CD8-positive, alpha-beta memory T cell (primary cell): ENCODE measurements at places on chromosomes 5 and 9.

DNA sequence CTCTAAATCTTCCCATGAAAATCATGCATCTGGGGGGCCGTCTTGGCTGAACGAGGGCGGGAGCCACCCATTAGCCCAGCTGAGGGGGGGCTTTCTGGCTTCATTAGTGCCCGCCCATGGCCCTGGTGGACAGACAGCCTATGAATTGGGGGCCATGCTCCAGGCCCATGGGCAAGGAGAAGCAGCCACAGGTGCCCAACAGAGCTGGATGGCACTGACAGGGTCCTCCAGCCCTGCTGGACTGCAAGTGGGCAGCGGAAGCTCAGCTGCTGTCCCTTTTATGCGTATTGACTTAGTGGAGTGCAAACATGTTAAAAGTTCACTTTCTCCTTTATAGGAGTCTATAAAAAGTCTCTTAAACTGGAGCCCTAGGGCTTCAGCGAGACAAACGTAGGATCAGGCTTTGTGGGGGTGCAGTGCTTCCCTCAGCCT, 75.3 kb downstream of the MACROH2A1 start:
- no peaks in the 10 kb centered on the region for H3K27me3 ChIP-seq
- DNase-seq: no peak
- no peak overlapping the region for H3K4me3 ChIP-seq

DNA sequence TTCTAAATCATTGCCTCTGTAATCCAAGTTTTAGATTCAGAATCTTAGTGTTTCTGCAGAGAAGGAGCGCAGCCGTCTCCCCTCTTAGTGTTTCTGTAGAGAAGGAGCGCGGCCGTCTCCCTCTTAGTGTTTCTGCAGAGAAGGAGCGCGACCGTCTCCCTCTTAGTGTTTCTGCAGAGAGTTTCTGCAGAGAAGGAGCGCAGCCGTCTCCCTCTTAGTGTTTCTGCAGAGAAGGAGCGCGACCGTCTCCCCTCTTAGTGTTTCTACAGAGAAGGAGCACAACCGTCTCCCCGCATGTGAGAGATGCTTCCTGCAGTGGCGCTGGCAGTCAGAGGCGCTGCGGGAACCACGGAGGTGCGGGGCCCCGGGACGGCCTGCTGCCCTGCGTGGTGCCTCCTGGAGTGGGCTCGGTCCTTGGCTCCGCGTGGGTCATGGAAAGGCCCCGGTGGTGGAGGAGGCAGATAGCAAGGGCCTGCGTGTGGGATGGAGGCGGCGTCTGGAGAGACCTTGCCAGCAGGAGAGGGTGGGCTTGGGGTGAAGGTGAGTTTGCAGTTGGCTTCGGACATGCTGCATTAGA, 10.9 kb downstream of the CEP72 start:
- no peaks in the 10 kb centered on the region for H3K27me3 ChIP-seq
- peaks cover 6% of the 10 kb centered on the region for H3K36me3 ChIP-seq
- DNase-seq: no peak
- H3K27ac ChIP-seq: no peak overlapping the region
- H3K4me3 ChIP-seq: no peak overlapping the region

- no peaks in the 10 kb centered on the region for H3K4me1 ChIP-seq
- H3K4me3 ChIP-seq: no peak overlapping the region
- H3K36me3 ChIP-seq: no peaks in the 10 kb centered on the region
- no peak for DNase-seq
These were observed 21.0 kb downstream of the FSD1L start for GRCh38 chr9:105468875-105469274.

- no peak for DNase-seq
- H3K27ac ChIP-seq: no peak overlapping the region
- H3K4me1 ChIP-seq: peaks cover 49% of the 10 kb centered on the region
- no peak overlapping the region for H3K4me3 ChIP-seq
- H3K27me3 ChIP-seq: no peaks in the 10 kb centered on the region
These were observed 14.0 kb upstream of the PHYHD1 start for GRCh38 chr9:128906741-128907140.

DNA sequence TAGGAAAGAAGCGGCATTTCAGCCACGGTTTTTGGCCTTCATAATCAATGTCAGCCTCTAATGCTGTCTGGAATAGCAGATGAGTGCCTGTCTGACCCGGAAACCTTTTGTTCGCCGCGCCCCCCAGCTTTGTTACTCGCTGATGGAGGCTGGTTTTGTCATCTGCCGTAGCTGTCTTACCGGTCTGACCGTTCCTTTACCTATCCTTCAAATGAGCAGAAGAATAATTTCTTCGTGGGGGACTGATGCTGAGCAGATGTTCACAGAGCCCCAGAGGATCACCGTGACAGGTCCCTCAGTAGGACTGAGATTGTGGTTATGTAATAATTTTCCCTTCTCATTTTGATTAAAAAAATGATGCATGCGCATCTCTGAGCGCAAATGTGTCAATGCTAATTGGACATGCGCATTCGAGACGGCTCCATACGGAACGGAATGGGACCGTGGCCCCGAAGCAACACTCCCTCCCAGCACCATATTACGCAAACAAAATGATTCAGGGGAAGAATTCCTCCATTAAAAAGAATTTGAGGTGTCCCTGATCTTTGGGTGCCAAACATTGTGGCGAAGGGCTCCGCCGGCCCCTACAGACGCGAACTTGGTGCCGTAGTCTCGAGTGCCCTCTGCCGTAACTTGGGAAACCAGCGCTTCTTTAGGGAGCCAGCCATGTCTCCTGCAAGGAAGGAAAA, 27.6 kb downstream of the TLX3 start:
- DNase-seq: peak; percentile 8
- peak overlapping the region; percentile 26 for H3K4me3 ChIP-seq
- H3K4me1 ChIP-seq: peaks cover 9% of the 10 kb centered on the region
- no peaks in the 10 kb centered on the region for H3K36me3 ChIP-seq
- peaks cover 4% of the 10 kb centered on the region for H3K27me3 ChIP-seq
- no peak overlapping the region for H3K27ac ChIP-seq

DNA sequence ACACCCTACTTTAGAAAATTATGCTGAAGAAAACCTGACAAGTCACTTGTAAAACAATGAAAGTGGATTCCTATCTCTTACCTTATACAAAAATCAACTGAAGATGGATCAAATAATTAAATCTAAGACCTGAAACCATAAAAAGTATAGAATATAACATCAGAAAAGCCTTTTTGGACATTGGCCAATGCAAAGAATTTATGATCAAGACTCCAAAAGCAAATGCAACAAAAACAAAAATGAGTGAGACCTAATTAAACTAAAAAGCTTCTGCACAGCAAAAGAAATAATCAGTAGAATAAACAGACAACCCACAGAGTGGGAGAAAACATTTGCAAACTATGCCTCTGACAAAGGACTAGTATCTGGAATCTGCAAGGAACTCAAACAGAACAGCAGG, 303.0 kb upstream of the CDH9 start:
- H3K4me1 ChIP-seq: no peaks in the 10 kb centered on the region
- no peak for DNase-seq
- no peak overlapping the region for H3K27ac ChIP-seq
- H3K27me3 ChIP-seq: no peaks in the 10 kb centered on the region
- no peak overlapping the region for H3K4me3 ChIP-seq

DNA sequence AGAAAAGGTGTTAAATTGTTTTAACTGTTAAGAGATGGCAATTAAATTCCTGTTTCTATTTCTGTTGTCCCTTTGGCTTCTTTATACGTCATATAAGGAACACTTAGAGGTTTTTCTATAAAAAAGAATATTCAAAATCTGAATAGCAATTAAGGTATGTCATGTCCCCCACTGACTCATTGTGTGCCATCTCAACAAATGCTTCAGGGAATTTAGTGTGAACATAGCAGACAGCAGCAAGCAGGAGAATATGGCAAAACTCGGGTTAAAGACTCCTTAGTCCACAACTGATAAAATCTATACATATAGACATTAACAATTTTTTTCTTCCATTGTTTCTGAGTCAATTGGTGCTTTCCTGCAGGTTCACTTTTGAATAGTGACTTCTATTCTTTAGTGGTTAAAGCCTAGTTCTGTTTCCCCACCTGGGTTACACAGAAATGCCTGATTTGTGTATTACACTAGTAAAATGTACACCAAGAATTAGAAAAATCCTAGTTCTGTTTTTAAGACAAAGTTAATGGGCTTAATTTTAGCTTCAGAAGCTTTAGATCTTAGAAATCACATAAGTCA, 17.9 kb upstream of the RPS23 start:
- DNase-seq: no peak
- H3K27ac ChIP-seq: no peak overlapping the region
- H3K4me3 ChIP-seq: no peak overlapping the region
- no peaks in the 10 kb centered on the region for H3K27me3 ChIP-seq

DNA sequence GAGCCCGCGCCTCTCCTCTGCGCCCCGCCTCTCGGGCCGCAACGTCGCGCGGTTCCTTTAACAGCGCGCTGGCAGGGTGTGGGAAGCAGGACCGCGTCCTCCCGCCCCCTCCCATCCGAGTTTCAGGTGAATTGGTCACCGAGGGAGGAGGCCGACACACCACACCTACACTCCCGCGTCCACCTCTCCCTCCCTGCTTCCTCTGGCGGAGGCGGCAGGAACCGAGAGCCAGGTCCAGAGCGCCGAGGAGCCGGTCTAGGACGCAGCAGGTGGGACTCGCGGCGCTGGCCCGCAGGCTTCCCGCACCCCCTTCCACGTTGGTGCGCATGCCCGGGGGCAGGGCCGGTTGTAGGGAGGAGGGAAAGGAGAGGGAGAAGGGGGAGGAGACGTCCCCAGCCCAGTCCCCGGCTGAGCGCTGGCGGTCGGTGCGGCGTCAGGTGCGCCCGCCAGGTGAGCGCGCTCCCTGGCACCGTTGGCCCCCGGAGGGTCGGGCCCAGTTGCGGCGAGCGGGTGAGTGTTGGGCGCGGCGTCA, at the start of gene OCLN:
Gene OCLN (plus strand): TSS at position 400 of the 532 bp plus-strand sequence. CDS start 11,455 bp downstream, outside the sequence.
- DNase-seq: no peak
- no peaks in the 10 kb centered on the region for H3K4me1 ChIP-seq

DNA sequence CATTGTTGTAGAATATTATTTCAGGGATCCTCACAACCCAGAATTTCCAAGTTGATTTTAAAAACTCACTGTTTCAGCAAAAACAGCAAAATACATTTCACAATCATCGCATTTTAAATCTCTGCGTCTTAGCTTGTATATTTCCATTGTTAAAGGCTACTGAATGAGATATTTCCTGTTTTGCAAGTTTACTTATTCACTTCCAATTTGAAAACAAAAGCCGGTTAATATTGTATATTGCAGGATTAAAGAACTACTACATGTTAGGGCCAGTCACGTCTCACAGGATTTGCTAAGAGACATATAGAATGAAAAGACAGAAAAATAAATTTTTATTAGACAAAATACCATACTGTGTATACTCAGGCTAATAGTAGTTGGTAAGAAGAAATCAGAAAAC, 395.9 kb upstream of the CDH9 start:
- no peak overlapping the region for H3K27ac ChIP-seq
- DNase-seq: no peak

GRCh38 chr9:92140074-92140753, 25.0 kb upstream of the SPTLC1 start:
- peak; percentile 82 for DNase-seq
- H3K36me3 ChIP-seq: no peaks in the 10 kb centered on the region

DNA sequence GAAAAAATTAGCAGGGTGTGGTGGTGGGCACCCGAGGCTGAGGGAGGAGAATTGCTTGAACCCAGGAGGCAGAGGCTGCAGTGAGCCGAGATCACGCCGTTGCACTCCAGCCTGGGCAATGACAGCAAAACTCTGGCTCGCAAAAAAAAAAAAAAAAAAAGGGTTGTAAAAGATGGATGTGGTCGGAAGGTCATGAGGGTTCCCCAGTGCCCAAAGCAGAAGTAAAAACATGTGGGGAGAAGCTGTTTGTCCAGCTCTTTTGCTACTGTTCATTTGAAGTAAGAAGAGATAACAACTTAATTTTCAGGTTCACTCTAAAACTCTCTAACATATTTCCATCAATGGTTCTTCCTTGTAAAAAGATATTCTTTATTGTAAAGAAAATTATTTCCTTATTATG, 57.1 kb upstream of the GOLPH3 start:
- H3K27me3 ChIP-seq: no peaks in the 10 kb centered on the region
- no peak overlapping the region for H3K27ac ChIP-seq
- peaks cover 19% of the 10 kb centered on the region for H3K36me3 ChIP-seq
- no peak for DNase-seq
- H3K4me3 ChIP-seq: no peak overlapping the region

GRCh38 chr5:132179405-132179804, 48.2 kb downstream of the P4HA2 start:
- no peak for DNase-seq
- H3K27ac ChIP-seq: peak overlapping the region; percentile 51
- no peak overlapping the region for H3K4me3 ChIP-seq
- no peaks in the 10 kb centered on the region for H3K27me3 ChIP-seq
- H3K4me1 ChIP-seq: peaks cover 11% of the 10 kb centered on the region

- H3K4me1 ChIP-seq: no peaks in the 10 kb centered on the region
- peaks cover 44% of the 10 kb centered on the region for H3K36me3 ChIP-seq
- no peak overlapping the region for H3K4me3 ChIP-seq
- H3K27ac ChIP-seq: no peak overlapping the region
These were observed 69.3 kb downstream of the IARS1 start for GRCh38 chr9:92224177-92224576.

DNA sequence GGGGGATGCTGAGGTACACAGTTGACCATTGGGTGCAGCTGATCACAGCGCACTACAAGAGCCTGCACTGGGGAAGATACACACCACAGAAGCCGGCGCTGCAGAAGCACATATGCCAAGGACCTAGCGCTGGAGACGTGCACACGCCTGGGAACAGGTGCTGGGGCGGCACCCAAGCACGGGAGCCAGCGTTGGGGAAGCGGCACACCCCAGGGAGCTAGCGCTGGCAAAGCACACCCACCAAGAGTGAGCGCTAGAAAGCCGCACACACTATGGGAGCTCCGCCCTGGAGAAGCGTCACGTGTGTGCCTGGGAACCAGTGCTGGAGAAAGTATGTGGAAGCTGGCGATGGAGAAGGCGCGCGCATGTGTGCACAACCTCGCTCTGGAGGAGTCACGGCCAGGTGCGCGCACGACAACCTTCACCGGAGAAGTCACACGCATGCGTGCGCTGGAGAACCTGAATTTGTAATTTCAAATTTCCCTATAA, 4.5 kb downstream of the FANCC start:
- H3K27me3 ChIP-seq: no peaks in the 10 kb centered on the region
- H3K4me1 ChIP-seq: peaks cover 4% of the 10 kb centered on the region
- DNase-seq: no peak
- no peaks in the 10 kb centered on the region for H3K36me3 ChIP-seq
- H3K27ac ChIP-seq: no peak overlapping the region

- H3K27me3 ChIP-seq: no peaks in the 10 kb centered on the region
- no peaks in the 10 kb centered on the region for H3K36me3 ChIP-seq
- no peak overlapping the region for H3K27ac ChIP-seq
- no peaks in the 10 kb centered on the region for H3K4me1 ChIP-seq
- H3K4me3 ChIP-seq: no peak overlapping the region
- no peak for DNase-seq
These were observed 332.4 kb downstream of the DMAC1 start for GRCh38 chr9:7467186-7467585.

DNA sequence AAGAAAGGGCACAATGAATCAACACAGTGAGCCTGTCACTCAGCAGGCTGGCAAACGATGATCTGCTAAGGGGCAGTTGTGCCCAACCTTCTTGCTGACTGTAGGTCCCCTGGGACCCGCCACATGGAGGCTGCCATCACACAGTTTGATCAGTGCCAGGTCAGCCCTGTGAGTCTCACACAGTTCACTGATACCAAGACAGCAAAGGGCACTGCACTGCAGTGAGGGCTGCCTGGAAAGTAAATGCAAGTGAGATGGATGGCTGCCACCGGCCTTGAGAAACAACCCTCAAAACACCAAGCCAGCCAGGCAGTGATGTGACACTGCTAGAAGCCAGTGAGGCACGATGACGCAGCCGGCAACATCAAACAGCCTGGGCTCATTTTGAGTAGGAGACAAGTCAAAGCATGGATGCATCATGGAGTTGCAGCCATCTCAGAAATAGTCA, 30.3 kb downstream of the FOXD1 start:
- no peak for DNase-seq
- H3K4me1 ChIP-seq: peaks cover 6% of the 10 kb centered on the region
- no peak overlapping the region for H3K4me3 ChIP-seq
- H3K27me3 ChIP-seq: peaks cover 53% of the 10 kb centered on the region
- no peak overlapping the region for H3K27ac ChIP-seq
- H3K36me3 ChIP-seq: no peaks in the 10 kb centered on the region
